Motor neuron (in vitro differentiated cells): ENCODE measurements at places on chromosomes 5 and 9. TPM values are rescaled to one million over a fixed set of nuclear protein-coding genes. Genes with fewer than 3 reads are reported as not detected.

The PCDHB2 gene
- 8.6 and 10.2 TPM in 2 replicates for total RNA-seq

The OTP gene
- 0.23 and 0.36 TPM in 2 replicates for total RNA-seq

The DAB2 gene
- 1.0 and 1.6 TPM in 2 replicates for total RNA-seq

The DEPDC1B gene
- total RNA-seq, result 2.9 and 3.1 TPM in 2 replicates

The CYSRT1 gene
- 1.3 and 2.1 TPM in 2 replicates for total RNA-seq

The TMEM252 gene
- not detected in 2 replicates for total RNA-seq

The SNCB gene
- 2.7 and 3.1 TPM in 2 replicates for total RNA-seq

The ENTPD2 gene
- total RNA-seq, result 0.22 and 0.36 TPM in 2 replicates

The SLC6A19 gene
- total RNA-seq, result 0.24 TPM in 2 replicates

The LHX6 gene
- total RNA-seq, result 1.7 and 3.1 TPM in 2 replicates

The FBP2 gene
- total RNA-seq, result 0.42 TPM in 1 of 2 replicates, not detected in the other

The NFIB gene
- 23.3 and 27.1 TPM in 2 replicates for total RNA-seq

The SPINK13 gene
- total RNA-seq, result not detected in 2 replicates

The ATG12 gene
- 38.1 and 41.9 TPM in 2 replicates for total RNA-seq

The PCSK1 gene
- 0.40 and 3.6 TPM in 2 replicates for total RNA-seq

The CER1 gene
- total RNA-seq, result 0.50 and 1.0 TPM in 2 replicates

The UGT3A1 gene
- 0.14 and 0.26 TPM in 2 replicates for total RNA-seq

The SLC4A9 gene
- total RNA-seq, result not detected in 2 replicates

The ISOC1 gene
- total RNA-seq, result 23.2 and 23.9 TPM in 2 replicates

The PCDHGC4 gene
- total RNA-seq, result 0.99 and 1.7 TPM in 2 replicates

The IRX2 gene
- 13.9 TPM in 2 replicates for total RNA-seq

The FBP1 gene
- not detected in 2 replicates for total RNA-seq

The PTCH1 gene
- 30.0 and 31.3 TPM in 2 replicates for total RNA-seq

The C8G gene
- total RNA-seq, result 2.7 and 2.8 TPM in 2 replicates

The OTULINL gene
- total RNA-seq, result 0.49 and 1.0 TPM in 2 replicates

The SEMA5A gene
- 43.4 and 68.1 TPM in 2 replicates for total RNA-seq

The TSLP gene
- 0.18 and 1.5 TPM in 2 replicates for total RNA-seq

The PCDHB3 gene
- 1.4 and 4.0 TPM in 2 replicates for total RNA-seq

The CEL gene
- total RNA-seq, result 0.38 and 0.44 TPM in 2 replicates

The OR1J2 gene
- not detected in 2 replicates for total RNA-seq

The SH3RF2 gene
- 0.29 and 1.1 TPM in 2 replicates for total RNA-seq

The MAMDC4 gene
- total RNA-seq, result 3.2 and 8.4 TPM in 2 replicates

The GABBR2 gene
- 6.5 and 7.7 TPM in 2 replicates for total RNA-seq

The CENPK gene
- 18.9 and 20.5 TPM in 2 replicates for total RNA-seq

The ARID3C gene
- not detected in 2 replicates for total RNA-seq

The HSPB3 gene
- not detected in 2 replicates for total RNA-seq

The ZNF462 gene
- 0.92 and 2.0 TPM in 2 replicates for total RNA-seq

The KCNV2 gene
- 0.93 and 1.2 TPM in 2 replicates for total RNA-seq

The NTRK2 gene
- total RNA-seq, result 27.9 and 31.3 TPM in 2 replicates

The MEGF10 gene
- 1.2 and 1.9 TPM in 2 replicates for total RNA-seq

The TMEFF1 gene
- 19.4 and 33.4 TPM in 2 replicates for total RNA-seq

The PDLIM4 gene
- total RNA-seq, result 32.4 and 40.2 TPM in 2 replicates

The EQTN gene
- not detected in 2 replicates for total RNA-seq

The ELOVL7 gene
- total RNA-seq, result 5.4 and 5.7 TPM in 2 replicates

The RELL2 gene
- 12.2 and 14.6 TPM in 2 replicates for total RNA-seq

The SPATA31C1 gene
- 0.35 and 0.38 TPM in 2 replicates for total RNA-seq

The CCL27 gene
- total RNA-seq, result not detected in 2 replicates

The SLC31A2 gene
- 1.7 and 1.8 TPM in 2 replicates for total RNA-seq

The TRIM36 gene
- total RNA-seq, result 0.43 and 0.87 TPM in 2 replicates

The PRLR gene
- 0.31 and 0.32 TPM in 2 replicates for total RNA-seq

The CDH6 gene
- 6.0 and 8.3 TPM in 2 replicates for total RNA-seq
